T-helper 2 cell treated with Interferon-gamma antibody and Interleukin-4, amounts not matched to agents 100 ng/mL and 5 ng/mL, for 36 hours (primary cell): ENCODE measurements at places on chromosomes 5 and 9. TPM values are rescaled to one million over a fixed set of nuclear protein-coding genes. Genes with fewer than 3 reads are reported as not detected.

IL12B gene
- total RNA-seq: 0.05 TPM in 1 of 2 replicates, not detected in the other

GRAMD2B gene
- total RNA-seq: 4.4 and 5.2 TPM in 2 replicates

C5orf46 gene
- not detected in 2 replicates for total RNA-seq

OSMR gene
- total RNA-seq: not detected in 2 replicates

FAM81B gene
- not detected in 2 replicates for total RNA-seq

SOX30 gene
- total RNA-seq: 0.11 and 0.16 TPM in 2 replicates
